ENCODE measurements at places on chromosomes 4 and X.

- no peak for DNase-seq
Observed at GRCh38 chrX:151985955-151986354, 11.5 kb upstream of the GABRE start.

DNA sequence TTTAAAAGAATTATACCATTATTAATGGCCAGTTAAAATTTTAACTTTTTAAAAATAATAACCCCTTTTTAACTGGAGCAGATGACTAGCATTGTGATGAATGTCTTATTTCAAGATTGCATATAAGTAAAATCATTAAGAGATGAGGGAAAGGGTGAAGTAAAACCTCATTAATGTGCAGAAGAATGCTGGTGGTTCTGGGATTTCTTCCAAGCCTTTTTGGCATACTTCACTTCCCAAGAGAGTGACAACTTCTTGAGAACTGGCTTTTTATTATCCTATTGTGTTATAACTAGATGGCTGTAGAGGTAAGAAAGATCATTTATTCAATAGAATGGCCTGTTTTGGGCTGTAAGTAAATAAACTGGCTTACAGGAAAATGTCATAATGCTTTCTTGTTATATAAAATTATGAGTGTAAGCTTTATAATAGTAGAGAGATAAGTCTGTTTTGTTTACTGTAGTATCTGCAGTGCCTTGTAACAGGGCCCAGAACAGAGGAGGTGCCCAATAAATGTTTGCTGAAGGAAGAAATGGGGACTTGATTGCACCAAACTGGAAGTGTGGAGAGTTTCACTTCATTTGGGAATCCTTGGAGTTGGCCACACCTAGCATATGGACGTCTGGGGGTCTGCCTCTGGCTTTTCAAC, 242.9 kb upstream of the PITX2 start:
- no peak for DNase-seq

GRCh38 chr4:40976343-40976742, 226.6 kb downstream of the NSUN7 start:
- DNase-seq = no peak

- no peak for DNase-seq
Observed at GRCh38 chr4:6362243-6362885, 92.7 kb downstream of the WFS1 start.

GRCh38 chrX:132924426-132924825, 34.0 kb downstream of the HS6ST2 start:
- no peak for DNase-seq

- no peak for DNase-seq
Observed at GRCh38 chrX:97039363-97040029, 155.8 kb downstream of the RPA4 start.

DNA sequence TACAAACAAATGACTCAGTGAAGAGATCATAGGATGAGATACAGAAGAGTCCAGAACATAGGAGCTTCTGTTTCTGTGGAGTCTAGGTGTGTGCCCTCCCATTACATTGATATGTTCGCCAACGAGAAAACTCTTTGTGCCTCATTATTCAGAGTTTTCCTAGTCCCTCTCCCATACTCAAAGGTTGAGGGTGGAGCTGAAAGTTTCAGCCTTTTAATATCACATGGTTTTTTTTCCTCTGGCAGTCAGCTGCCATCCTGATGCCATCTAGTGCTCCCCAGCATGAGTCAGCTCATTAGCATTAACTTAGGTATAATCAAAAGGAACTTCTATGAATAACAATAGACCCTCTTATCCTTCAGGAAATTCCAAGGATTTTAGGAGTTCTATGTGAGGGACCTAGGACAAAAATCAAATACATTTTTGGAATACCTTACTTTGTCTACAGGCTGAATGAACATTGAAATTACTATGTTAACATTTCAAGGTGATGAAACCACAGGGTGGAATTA, 559.6 kb upstream of the AMOT start:
- no peak for DNase-seq

- no peak for DNase-seq
Observed at GRCh38 chrX:145213504-145213903, 33.8 kb upstream of the SPANXN1 start.

- no peak for DNase-seq
Observed at GRCh38 chr4:42101446-42101975, 50.9 kb downstream of the BEND4 start.

- DNase-seq = no peak
Observed at GRCh38 chr4:81518762-81519426, 47.2 kb upstream of the RASGEF1B start.

DNA sequence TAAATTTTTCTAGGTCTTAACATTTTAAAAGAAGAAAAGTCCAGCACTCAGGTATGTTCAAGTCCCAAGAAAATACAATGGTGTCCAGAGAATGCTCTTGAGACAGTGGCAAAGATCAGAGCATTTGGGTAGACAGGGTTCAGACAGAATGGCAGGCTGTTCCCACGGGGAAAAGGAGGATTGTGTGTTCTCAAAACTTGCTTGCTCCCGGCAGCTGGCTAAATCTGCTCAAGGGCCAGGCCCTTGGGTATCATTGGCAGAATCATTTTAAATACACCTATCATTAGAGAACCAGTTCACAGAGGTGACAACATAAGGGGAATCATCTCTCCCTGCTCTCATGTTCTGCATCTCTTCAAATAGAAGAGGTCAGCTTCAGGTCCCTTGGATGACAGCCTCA, 456.3 kb downstream of the DTHD1 start:
- no peak for DNase-seq

DNA sequence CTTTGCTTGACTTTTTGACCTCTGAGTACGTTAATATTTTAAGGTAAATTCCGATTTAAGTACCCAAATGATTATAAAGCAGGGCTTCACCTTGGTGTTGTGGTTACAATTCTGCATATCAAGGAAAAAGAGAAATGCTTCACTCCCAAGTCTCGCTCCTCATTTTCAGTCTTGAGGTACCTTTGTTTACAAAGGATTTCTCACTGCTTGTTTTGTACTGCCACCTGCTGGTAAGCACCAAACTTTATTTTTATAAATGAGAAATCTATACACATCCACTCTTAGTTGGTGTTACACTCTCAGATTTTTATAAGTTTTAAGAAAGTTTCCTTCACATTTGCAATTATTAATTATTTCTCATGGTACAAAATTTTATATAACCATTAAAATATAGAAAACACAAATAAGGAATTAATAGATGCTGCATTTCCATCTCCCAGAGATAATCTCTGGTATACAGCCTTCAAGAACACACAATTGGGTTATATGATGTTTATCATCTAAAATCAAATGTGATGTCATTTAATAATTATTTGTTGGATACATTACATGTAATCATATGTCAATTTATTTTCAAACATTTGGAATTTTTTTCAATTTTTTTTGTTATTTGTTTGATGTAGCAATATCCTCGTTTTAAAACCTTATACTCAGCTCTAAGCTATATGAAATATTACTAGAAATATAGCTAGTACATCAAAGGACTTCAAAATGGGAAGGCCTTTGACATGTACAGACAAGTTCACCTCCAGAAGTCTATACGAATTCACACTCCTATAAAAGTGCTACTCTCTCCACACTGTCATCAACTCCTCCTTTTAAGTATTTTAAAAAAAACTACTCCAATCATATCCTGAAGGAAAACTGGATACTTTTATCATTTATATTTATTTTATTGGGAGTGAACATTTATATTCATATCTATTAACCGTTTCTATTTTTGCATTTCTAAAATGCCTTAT, 179.9 kb downstream of the KCNIP4 start:
- DNase-seq = no peak

DNA sequence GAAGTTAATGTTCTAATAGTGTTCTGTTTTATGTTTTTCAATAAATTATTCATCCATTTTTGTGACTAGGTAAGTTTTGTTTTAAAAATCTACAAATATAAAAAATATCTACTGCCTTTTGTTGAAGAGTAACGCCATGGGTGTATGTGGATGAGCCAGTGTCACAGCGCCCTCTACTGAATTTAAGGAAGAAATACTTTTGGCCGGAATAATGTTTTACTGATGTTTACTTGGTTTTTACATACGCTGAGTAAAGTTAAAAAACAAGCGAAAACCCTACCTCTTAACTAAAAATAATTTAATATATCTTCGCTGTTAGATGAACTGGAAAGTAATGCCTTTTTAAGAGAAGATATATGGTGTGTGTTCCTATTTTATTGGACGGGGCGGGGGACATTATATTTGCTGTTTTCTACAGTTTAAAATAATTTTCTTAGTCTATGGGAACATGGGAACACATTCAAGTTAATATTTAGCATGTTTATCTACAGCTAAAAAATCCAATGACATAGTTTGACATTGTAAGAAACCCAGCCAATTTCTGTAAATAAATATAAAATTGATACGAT, 86.1 kb downstream of the CPE start:
- no peak for DNase-seq

GRCh38 chrX:10071451-10072144, 85.2 kb upstream of the CLCN4 start:
- no peak for DNase-seq

GRCh38 chr4:185623444-185624258, 88.3 kb upstream of the PDLIM3 start:
- DNase-seq = no peak

GRCh38 chr4:13722649-13723048, 95.1 kb upstream of the BOD1L1 start:
- no peak for DNase-seq

DNA sequence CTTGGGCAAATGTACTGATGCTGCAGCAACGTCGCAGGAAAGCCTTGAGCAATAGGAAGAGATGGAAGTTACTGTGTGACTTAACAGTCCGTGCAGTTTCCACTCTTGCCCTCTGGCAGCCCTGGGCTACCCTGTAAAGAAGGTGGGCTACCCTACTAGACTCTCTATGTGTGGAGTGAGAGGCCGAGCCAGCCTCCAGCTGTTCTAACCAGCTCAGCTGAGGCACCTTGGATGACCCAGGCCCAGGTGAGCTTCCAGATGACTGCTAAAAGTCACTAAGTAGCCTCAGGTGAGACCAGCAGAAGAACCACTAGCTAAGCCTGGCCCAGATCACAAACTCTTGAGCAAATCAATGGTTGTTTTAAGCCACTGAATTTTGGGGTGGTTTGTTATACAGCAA, 34.9 kb upstream of the PPP2R2C start:
- no peak for DNase-seq

DNA sequence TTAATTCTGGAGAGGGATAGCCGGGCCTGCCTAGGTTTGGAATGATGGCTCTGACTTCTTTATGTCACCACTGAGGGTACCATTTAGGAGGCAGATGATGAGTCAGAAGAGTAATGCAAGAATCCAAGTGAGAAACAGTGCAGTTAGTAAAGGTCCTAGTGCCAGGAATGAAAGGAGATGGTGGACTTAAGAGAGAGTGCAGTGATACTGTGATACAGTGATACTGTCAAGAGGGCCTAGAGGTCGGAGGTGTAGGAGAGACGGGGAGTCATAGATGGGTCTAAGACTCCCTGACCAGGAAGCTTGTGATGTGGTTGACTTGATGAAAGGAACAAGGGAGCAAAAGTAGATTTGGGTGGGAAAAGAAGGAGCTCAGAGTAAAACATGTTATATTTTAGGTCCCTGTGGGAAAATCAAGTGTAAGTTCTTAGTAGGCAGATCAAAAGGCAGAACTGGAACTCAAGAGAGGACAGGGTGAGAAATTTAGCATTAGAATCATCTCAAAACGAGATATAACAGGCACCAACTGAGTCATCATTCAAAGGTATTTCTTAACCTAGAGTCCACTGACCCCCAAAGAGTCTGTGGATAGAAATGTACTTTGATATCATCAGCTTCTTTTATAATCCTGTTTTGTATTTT, 85.0 kb downstream of the NFKB1 start:
- DNase-seq = no peak

DNA sequence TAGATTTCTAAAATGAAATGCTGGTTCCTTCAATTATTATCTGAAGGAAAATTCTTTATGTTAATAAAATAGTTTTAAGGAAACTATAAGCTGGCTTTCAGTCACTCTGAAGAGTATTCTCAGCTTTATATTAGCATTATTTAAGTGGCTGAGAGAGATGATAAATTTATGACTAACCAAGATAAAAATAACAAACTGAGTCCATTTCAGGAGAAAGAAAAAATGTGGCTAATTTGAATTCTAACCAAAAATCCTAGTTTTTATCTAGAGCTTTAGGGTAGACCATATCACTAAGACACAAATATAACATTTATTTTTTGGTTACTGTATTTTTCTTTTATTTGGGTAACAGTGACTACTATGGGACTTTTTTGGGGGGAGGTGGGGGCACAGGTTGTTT, 59.4 kb upstream of the NAP1L5 start:
- DNase-seq = no peak

DNA sequence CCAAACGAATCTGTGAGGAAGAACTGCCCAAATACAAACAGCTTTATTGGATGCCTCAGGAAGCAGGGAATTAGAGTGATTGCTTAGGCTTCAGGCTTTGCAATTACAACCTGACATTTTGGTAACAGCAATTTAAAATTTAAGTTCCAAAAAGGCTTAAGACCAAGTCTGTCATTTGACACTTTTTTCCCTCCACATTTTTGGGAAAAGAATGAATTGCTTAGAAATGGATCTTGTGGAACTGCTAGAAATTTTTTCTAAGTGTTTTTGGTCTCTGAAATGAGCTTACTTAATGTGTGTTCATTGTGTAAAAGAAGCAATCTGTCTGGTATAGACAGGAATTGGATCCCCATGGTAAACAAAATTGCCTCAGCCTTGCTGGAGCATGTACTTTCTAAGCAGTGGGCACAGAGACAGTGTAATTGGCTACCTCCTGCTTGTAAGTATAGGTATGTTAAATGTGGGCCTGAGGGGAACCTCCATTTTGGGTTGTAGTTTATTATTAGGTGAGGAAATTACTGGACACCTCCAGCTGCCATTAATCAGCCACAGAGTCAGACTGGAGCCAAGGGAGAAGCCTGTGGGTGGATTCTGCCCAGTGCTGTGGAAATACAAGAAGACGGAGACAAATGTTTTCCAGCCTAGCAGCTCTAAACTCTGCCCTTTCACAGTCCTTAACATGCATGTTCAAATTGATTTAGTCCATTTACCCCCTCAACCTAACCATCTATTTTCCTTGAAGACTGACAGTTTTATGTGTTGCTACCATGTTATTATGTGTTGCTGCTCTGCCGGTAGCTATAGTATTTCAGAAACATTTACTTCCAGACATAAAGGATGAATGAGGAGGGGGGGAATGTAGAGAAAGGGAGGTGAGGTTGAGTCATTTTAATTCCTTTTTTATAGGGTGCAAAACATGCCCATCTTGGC, 473.0 kb downstream of the SPRY1 start:
- DNase-seq = no peak

- DNase-seq = no peak
Observed at GRCh38 chrX:133444952-133445831, 29.9 kb upstream of the GPC4 start.

GRCh38 chr4:159564615-159565014, 461.7 kb downstream of the RAPGEF2 start:
- DNase-seq = no peak

All from NK-92 treated with Interleukin-12 subunit alpha and Interleukin-12 subunit beta, amount 100 ng/mL, for 24 hours (cell line).